ENCODE measurements at places on chromosomes 7 and 10.

- no peak for DNase-seq
Measured at GRCh38 chr10:95335933-95336699, 45.3 kb upstream of the PDLIM1 start.

DNA sequence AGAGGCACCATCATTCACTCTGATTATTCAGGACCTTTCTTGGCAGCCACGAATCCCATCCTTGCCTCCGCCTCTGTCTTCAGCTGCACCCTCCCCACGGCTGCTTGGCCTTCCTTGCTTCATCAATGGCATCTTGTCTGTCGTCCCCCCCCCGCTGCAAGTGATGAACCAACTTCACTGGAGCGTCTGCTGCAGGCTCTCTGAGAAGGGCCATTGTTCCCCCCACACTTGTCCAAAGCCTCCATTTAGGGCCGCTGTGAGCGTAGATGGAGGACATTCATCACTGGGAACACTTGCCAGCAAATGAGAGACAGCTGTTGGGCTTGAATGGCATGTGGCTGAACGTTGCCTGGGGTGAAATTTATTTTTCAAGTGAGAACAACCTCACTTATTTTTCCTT lies 20.1 kb downstream of the AFAP1L2 start:
- no peak for DNase-seq

GRCh38 chr7:138954545-138955475 lies 26.4 kb downstream of the KIAA1549 start:
- no peak for DNase-seq

- DNase-seq, result no peak
Measured at GRCh38 chr10:79383974-79384606, 36.8 kb downstream of the PPIF start.

GRCh38 chr10:124647421-124648130 lies 96.6 kb downstream of the FAM53B start:
- no peak for DNase-seq

DNA sequence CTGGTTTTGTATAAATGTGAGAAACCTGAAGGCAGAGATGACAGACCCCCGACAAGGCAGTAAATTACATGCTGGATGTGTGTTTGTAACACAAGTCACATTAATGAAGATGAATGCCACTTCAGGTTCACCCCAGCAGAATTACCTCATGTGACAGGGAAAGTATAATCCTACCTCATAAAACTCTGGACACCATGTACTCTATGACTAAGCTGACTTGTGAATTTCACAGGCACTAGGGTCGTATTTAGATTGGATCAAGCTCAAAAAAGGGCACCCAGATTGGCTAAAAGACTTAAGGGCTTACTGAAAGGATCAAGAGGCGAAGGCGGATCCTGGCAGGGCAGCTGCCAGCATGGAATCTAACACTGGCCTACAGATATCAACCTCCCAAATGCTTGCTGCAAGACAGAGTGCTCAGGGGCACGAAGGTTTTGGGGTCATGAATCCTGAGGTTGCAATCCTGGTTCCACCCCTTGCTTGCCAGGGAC lies 161.4 kb downstream of the PIP4K2A start:
- peak; percentile 79 for DNase-seq

GRCh38 chr10:94104316-94105000 lies 110.7 kb downstream of the PLCE1 start:
- peak; percentile 6 for DNase-seq

DNA sequence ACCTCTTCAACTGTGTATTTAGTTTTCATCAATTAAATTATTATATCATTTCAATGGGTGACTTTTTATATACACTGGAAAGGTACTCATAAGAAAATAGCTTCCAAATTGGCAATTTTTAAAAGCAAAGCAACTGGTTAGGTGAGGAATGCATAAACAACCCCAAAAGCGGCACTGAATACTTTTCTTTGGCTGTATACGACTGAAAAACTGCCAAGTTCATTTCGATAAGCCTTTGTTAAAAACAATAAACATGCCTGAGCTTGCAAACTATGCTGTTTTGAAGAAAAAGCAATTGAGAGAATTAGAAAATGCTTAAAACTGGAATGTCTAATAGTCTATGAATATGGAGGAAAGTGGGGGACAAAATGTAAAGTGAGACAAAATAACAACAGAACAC lies 2.9 kb downstream of the SLC16A12 start:
- DNase-seq, result no peak

DNA sequence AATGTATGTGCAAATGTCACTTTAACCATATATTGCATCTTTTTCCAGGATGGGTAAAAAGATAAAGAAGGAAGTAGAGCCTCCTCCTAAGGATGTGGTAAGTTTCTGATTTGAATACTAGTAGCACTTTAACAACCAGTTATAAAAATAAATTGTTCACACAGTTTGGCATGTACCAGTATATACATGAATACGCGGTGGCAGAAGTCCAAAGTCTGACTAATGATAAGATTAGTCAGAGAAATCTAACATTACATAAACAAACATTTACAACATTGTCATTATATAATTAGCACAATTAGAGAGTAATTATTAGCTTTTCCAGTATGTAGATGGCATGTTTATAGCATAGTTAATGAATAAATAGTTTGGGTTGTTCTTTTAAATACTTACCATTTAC lies 4.1 kb downstream of the ARMC3 start:
- peak; percentile 71 for DNase-seq

DNA sequence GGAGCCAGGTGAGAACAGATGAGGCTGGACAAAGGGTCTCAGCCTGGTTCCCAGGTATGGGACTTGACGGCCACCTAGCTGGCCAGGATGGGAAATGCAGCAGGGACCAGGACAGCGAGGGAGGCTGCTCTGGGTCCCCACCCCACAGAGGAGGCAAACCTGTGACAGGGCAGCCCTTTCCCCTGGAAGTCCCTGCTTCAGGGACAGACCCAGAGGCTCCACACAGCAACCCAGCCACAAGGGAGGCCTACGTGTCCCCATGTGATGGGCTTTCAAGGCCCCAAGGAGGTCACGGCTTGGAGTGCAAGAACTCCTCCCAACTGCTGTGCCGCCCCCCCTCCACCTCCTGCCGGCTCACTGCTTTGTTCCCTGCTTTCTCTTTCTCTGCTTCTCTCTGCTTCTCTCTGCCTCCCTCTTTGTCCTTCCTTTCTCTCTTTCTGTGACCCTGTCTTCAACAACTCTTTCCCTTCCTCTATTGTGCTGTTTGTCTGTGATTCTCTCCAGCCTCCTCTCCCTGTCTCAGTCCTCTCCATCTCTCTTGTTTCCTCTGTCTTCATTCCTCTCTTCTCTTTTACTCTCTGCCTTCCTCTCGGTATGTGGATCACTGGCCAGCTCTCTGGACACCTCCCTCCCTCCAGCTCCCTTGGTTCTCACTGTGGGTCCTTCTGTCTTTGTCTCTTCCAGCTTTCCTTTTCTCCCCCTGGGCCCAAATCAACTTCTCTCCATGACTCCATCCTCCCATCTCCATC lies 9.6 kb upstream of the EIF5AL1 start:
- DNase-seq, result no peak

Measured in renal cortical epithelial cell (primary cell).